ENCODE measurements at places on chromosomes 7 and 10. TPM values are rescaled to one million over a fixed set of nuclear protein-coding genes. Genes with fewer than 3 reads are reported as not detected.

The DNA2 gene
- total RNA-seq = 36.1 TPM

The SNCG gene
- total RNA-seq = not detected

The LSM8 gene
- 56.7 TPM for total RNA-seq

The PDSS1 gene
- total RNA-seq = 12.0 TPM

The GPR37 gene
- total RNA-seq = not detected

GRCh38 chr7:22998519-22998896 is 15.4 kb downstream of the HYCC1 start:
- DNase-seq = no peak

DNA sequence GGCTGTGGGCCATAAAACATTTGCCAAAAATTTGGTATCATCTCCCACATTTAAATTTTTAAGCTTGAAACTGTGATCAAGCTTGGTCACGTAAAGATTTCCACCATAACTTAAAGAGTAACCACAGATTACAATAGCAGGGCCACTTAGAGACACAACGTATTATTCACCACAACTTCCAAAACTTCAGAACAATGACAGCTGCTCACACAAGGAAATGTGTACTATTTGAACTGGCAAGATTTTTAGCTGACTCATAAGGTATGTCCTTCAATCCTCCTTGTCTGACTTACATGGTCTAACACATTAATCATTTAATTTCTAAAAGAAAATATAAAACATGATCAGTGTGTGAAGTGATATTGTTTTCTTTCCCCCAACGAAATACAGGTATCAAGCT is 234.5 kb downstream of the PARD3 start:
- no peak for DNase-seq

DNA sequence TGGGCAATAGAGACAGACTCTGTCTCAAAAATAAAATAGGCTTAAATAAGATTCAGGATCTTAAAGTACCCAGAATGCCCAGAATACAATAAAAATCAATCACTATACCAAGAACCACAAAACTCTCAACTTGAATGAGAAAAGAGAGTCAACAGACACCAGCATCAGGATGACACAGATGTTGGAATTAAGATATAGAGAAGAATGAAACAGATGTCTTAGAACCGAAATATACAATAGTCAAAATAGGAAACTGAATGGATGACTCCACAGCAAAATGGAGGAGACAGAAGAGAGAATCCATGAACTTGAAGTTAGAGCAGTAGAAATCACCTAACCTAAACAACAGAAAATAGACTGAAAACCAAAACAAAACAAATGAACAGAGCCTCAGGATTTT is 29.6 kb downstream of the POR start:
- DNase-seq = no peak

DNA sequence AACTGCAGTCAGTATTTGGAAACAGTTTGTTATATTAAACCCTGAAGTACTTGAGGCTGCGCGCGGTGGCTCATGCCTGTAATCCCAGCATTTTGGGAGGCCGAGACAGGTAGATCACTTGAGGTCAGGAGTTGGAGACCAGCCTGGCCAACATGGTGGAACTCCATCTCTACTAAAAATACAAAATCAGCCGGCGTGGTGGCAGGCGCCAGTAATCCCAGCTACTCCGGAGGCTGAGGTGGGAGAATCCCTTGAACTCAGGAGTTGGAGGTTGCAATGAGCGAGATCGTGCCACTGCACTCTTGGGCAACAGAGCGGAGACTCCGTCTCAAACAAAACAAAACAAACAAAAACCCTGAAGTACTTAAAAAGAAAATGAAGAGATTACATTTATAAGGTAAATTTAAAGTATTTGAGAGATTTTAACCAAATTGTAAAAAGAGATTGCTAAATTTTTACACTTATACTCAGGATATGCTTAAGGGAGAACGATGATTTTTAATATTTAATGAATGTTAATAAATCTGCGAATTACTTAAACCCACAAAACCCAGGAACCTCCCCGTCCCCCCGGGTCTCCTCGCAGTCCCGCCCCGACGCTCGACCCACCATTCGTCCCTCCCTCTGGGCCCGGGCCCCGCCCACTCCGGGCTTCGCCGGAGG is 425 bp upstream of the MTG1 start:
- no peak for DNase-seq

DNA sequence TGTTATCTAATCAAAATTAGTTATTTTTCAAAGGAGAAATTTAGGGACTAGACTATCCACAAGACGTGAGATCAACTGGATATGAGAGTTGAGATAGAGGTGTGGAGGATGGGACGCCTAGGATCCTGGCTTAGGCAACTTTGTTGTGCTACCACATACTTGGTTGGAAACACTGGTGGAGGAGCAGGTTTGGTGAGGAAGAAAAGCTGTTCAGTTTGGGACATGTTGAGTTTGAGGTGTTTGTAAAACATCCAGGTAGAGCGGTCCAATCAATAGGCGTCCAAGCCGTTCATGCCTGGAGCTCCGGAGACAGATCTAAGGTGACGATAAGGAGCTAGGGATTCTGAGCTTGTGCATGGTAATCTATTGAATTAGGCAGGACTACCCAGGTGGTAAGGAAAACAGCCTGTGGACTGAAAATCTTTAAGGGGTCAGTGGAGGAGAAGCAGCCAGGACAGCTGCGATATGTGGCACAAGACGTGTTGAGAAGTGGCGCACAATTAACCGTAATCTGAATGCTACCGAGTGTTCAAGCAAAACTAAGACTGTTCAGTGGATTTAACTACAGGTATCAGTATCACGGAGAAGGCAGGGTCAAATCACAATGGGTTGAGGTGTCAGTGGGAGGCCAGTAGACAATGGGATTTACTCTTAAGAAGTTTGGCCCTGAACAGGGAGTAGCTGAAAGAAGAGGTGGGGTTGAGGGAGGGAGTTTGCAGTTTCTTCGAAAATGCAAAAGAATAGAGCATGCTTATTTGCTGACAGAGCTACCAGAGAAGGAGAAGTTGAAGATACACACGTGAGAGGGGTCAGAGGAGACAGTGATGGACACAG is 16.1 kb upstream of the TRPV6 start:
- no peak for DNase-seq

DNA sequence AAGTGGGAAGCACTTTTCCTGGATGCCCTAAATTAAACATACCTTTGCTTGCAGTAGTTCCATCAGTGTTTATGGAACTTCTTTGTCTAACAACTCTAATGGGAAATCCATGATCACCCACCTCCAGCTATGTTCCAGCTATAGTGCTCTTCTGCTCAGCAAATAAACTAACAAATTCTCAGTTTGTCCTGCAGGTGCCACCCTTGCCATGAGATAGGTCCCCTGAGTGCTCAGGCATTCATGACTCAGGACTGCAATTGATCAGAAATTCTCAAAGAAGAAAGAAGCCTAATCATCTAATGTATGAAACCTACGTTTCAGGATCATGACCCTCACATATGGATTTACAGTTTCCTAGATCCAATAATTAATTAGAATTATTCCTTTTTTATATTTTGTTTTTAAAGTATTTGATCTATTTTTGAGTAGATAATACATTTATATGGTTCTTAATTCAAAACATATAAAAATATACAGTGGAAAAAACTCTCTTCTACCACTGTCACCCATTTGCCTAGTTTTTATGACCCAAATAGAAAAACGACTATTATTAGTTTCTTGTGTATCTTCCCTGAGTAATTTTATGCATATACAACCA is 48.7 kb upstream of the DYNC1I1 start:
- DNase-seq = no peak

GRCh38 chr7:131370523-131370968 is 42.9 kb downstream of the MKLN1 start:
- DNase-seq = no peak

- DNase-seq = no peak
These were observed 41.8 kb upstream of the HYCC1 start for GRCh38 chr7:23055582-23056178.

DNA sequence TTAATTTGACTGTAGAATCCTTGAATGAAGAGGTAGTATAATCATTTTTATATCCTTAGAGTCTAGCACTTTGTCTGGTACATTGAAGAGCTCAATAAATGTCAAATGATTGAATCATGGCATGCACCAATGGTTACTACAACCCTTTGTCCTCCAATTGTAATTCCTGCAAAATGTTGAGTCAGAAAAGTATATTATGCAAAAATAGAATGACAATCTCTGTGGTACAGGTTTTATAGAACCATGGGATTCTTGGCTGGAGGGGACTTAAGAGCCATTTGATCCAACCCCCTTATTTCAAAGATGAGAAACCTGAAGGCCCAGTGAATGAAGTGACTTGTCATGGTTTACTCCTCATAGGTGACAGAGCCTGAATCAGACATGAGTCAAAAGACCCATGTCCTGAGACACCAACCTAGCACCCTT is 30.9 kb upstream of the SMKR1 start:
- DNase-seq = no peak

DNA sequence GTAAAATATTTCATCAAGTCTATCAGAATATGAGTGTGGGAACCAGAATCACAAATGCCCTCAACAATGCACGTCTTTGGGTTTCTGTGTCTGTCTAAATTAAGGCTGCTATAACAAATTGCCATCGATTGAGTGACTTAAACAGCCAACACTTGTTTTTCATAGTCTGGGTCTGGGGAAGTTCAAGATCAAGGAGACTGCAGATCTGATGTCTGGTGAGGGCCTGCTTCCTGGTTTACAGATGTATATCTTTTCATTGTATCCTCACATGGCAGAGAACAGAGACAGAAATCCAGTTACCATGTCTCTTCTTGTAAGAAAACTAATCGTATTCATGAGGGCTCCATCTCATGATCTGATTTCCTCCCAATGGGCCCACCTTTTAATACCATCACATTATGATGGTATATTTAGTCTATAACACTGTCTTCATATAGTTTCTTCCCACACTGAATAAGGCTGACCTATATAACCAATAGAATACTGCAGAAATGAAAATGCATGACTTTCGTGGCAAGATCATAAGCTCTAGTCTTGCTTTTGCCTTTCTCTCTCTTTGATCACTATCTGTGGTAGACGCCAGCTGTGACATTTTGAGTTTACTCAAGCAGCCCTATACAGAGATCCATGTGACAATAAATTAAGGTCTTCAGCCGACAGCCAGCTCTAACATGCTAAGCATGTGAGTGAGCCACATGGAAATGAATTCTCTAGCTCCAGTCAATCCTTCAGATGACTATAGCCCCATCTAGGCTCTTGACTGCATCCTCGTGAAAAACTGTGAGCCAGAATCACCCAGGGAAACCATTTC is 51.9 kb downstream of the THSD7A start:
- DNase-seq = no peak

- peak; percentile 82 for DNase-seq
These were observed 27.3 kb downstream of the PPIF start for GRCh38 chr10:79374312-79375191.

GRCh38 chr10:7474388-7474787 is 63.6 kb upstream of the SFMBT2 start:
- no peak for DNase-seq

DNA sequence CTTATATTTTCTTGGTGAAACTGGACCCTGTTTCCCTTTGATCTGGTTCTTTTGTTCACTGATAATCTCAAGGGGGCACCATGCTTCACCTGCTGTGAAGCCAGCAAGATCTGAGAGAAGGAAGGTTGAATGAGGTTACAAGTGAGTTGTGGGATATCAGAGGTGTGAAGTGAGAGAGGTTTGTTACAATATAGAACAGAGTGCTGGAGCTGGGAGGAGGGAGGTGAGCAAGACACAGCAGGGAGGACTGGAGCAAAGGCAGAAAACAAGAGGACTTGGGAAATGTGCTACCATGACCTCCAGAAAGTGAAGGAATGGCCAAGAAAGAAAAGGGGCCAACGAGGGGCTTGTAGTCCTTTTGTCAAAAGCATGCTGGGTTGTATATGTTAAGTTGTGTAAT is 156.6 kb downstream of the LRMDA start:
- DNase-seq = no peak

DNA sequence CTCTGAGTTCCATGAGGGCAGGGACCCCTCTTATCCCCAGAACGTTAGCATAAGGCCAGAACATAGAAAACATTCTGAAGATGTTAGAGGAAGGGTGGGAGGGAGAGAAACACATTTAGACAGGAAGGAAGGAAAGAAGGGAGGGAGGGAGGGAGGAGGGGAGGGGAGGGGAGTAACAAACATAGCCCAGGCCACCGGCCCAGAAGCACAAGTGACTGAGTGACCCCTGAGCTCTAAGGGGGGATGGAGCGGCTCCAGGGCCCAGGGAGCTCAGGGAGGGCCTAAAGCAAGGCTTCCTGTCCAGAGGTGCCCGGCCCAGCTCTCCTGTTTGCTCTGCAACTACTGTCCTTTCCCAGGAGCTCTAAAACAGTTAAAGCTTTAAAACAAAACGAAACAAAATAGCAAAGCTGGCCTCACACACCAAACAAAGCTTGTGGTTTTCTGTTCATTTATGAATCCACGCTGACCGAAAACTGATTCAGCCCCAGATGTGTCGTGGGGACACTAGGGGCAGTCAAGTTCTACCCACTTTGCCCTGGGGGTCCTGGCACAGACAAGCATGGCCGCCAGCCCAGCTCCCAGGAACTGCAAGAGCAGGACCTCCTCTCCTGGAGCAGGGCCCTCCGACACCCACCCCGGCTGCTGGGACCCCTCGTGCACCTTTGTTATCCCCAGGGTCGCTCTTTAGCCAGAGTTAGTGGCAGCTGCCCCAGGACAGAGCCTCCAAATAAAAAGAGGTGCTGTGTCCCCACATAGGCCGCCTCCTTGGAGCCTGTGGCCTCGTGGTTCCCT is 496.2 kb upstream of the FOXK1 start:
- DNase-seq = no peak

DNA sequence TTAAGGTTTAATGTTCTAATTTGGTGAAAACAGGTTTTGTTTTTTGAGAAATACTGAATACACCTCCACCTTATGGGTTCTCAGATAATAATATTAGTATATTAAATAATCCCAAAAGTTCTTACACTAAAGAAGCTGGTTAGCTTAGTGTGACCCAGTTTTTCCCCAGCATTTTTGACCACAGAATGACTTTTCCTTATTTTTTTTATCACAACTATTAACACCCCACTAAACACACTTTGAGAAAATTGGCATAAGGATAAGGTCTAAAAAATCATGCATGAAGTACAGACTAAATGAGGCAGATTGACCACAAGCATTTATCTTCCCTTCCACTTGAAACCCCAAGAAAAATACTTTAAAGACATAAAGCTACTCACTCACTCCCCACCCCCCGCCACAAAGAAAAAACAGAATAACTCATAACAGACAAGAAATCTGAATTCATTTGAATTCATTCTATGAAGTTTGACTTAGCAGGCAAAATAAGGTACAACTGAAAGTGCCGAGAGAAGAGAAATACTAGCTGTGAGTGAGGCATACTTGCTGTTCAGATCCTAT is 49.7 kb upstream of the WNT16 start:
- no peak for DNase-seq
